Cerebellum (tissue), 4 donors: ENCODE measurements at places on chromosomes 2 and 18.

DNA sequence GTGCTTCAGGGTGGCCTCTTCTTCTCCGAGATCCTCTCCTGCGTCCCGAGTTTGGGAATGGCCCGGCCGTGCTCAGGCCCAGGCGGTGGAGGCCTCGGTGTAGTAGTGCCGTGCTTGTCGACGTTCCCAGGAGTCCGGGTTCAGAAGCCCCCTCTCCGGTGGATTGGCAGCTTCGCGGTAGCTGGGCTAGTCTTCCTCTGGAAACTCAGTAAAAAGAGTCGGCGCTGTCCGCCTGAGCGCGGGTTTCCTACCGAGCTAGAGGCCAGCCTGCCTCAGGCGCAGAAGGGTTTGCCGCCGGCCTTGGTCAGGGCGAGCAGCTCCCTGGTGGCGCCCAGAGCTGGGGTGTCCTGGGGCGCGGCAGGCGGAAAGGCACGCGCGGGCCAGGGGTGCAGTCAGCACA lies 3.2 kb downstream of the RALBP1 start:
- no peak for DNase-seq

DNA sequence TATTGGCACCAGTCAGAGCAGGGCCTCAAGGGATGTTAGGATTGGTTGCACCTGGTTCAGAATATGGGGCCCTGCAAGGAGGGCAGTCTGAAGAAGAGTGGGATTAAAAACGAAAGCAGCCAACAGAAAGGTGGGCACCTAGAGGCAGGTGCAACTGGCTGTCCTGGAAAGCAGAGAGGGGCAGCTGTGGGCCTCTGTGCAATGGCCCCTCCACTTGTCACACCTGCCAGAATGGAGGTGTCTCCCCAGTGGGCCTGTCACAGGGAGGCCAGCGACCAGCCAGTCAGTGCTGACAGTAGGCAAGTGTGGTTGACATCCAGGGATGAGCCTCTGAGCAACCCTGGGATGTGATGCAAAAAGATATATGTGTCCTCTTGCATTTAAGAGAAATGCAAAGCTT lies 37.7 kb downstream of the INPP4A start:
- no peak for DNase-seq

GRCh38 chr2:222919841-222920526 lies 59.1 kb downstream of the ACSL3 start:
- DNase-seq, result no peak

GRCh38 chr2:122433123-122433754 lies 677.8 kb downstream of the TSN start:
- DNase-seq, result no peak

GRCh38 chr2:222514901-222515300 lies 90.6 kb downstream of the SGPP2 start:
- DNase-seq, result no peak

DNA sequence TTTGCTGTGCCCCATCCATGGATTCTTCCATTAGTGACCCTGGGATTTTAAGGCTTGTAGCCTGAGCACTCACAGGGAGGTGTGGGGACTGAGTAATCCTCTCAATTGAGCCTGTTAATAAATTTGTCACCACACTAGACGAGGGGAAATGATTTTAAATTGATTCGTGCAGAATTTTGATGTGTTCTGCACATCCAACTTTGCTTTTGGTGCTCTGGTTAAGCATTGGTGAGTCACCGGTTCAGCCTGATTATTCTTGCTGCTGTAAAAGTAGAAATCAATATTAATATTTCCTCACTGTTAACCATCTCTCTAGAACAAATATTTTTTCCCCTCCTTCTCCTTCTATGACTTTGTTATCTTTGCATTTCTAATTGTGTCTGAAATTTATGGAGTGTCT lies 482.0 kb downstream of the TSN start:
- no peak for DNase-seq
